H9 (cell line): ENCODE measurements at places on chromosomes 12 and 14. TPM values are rescaled to one million over a fixed set of nuclear protein-coding genes. Genes with fewer than 3 reads are reported as not detected.

The FAR2 gene
- 17.9 and 22.1 TPM in 2 replicates for total RNA-seq

The BBS10 gene
- total RNA-seq, result 6.6 and 6.9 TPM in 2 replicates

The ANO6 gene
- total RNA-seq, result 24.3 TPM in 2 replicates

The CARMIL3 gene
- 4.7 and 5.8 TPM in 2 replicates for total RNA-seq

The BHLHE41 gene
- 0.33 and 0.90 TPM in 2 replicates for total RNA-seq

The NPFF gene
- total RNA-seq, result not detected in 2 replicates

The HOXC12 gene
- not detected in 2 replicates for total RNA-seq

The PDE3A gene
- total RNA-seq, result 3.0 TPM in 2 replicates

The INHBC gene
- not detected in 2 replicates for total RNA-seq

DNA sequence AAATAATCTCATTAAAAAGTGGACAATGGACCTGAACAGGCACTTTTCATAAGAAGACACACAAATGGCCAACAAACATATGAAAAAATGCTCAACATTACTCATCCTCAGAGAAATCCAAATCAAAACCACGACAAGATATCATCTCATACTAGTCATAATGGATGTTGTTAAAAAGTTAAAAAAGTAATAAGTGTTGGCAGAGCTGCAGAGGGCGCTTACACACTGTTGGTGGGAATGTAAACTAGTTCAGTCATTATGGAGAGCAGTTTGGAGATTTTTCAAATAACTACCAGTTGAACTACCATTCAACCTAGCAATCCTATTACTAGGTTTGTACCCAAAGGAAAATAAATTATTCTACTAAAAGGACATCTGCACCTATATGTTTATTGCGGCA is 47.2 kb downstream of the FOXG1 start:
- H3K27me3 ChIP-seq, result no peaks in the 10 kb centered on the region
- H3K4me3 ChIP-seq, result no peak overlapping the region; the same call in 2 of the 3 replicates
- no peaks in the 10 kb centered on the region for H3K36me3 ChIP-seq

DNA sequence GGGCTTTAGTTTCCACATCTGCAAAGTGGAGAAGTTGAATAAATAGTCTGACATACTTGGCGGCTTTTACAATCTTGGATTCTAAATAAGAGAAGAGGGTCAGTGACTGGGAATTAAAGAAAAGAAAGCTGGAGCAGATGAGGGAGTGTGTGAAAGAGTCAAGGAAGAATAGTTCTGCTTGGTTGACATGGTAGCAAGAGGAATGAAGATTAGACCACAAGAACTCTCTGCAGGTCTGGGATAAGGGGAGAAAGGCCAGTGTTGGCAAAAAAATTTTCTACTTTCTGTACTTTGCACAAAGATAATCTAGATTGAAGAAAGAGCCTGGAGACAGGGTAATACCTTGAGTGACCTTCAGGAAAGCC is 5.9 kb downstream of the ITGB7 start:
- no peak for DNase-seq
- H3K36me3 ChIP-seq, result no peaks in the 10 kb centered on the region
- H3K27ac ChIP-seq, result no peak overlapping the region
- H3K4me1 ChIP-seq, result no peaks in the 10 kb centered on the region
- no peak overlapping the region for H3K4me3 ChIP-seq

DNA sequence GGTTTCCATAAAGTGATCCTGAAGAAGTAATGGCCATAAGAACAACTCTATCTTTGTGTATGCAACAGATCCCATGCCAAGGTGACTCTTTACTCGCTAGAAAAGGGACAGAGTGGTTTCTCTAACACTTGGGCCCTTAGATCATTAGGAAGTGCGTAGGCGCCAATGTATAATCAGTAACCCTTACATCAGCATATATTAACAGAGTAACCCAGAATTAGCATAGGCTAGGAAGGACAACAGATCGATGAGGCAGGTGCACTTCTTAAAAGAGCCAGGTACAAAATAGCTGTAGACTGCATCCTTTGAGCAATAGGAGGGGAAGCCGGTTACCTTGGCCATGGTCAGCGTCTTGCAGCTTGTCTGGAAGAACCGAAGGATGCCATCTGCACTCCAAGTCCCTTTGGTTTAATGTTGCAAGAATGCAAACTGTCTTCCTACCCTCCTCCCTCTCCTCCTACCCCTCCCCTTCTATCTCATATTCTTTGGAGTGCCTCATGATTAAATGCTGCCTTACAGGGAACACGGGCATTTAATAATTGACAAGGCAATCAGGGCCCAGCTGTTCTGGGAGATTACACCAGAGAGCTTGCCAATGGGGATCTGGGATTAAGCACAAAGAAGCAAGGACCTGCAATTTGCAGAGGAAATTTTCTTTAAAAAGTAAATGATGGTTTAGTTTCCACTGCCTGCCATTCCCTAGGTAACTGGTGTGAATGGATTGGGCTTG is 8.0 kb downstream of the GSG1 start:
- H3K27me3 ChIP-seq, result no peaks in the 10 kb centered on the region
- H3K4me1 ChIP-seq, result peaks cover 9% of the 10 kb centered on the region; the same call in 1 of the 2 replicates
- no peaks in the 10 kb centered on the region for H3K36me3 ChIP-seq
- no peak overlapping the region for H3K4me3 ChIP-seq
- H3K27ac ChIP-seq, result no peak overlapping the region
- no peak for DNase-seq

DNA sequence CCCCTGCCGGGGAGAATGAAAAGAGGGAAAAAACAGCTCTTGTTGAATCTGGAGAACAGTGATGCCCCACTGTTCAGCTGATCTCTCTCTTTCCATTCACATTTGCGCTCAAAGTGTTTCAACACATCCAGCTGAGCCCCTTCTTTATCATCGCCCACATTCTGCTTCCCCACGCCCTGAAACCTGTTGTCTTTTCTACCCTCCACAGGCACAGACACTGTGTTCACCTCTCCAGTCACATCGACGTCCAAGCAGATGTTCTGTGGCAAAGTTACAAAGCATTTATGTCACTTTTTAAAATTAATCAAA is 338.7 kb downstream of the EGLN3 start:
- no peaks in the 10 kb centered on the region for H3K27me3 ChIP-seq
- H3K4me1 ChIP-seq, result no peaks in the 10 kb centered on the region
- H3K27ac ChIP-seq, result no peak overlapping the region
- H3K36me3 ChIP-seq, result no peaks in the 10 kb centered on the region

DNA sequence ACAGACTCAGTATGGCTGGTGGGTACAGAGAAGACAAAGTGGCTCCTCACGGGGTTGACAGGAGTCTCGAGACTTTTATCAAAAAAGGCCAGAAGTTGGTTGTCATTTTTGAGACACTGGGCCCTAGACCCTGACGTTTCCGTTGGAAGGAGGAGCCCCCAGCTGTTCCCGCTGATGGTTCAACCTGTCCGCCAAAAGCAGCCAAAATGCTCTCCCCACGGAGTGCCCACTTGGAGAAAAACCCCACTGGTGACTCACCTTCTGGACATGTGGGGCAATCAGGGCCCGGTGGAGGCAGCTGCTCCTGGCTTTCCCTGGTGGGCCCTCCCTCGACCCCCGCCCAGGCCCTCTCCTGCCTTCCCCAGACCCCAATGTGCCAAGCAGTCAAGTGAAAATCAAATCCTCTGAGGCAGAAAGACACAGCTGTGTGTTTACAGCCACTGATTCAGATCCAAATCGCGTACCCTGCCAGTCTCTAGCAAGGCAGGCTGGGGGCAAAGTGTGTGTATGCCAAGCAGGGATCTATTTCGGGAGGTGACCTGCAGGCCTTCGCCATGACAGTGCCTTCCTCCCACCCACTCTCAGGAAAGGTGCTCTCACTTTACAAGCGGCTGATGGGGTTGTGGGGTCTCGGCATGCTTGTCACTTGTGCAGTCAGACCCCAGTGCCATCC is 347.4 kb downstream of the DPF3 start:
- H3K27me3 ChIP-seq, result no peaks in the 10 kb centered on the region
- H3K27ac ChIP-seq, result no peak overlapping the region

DNA sequence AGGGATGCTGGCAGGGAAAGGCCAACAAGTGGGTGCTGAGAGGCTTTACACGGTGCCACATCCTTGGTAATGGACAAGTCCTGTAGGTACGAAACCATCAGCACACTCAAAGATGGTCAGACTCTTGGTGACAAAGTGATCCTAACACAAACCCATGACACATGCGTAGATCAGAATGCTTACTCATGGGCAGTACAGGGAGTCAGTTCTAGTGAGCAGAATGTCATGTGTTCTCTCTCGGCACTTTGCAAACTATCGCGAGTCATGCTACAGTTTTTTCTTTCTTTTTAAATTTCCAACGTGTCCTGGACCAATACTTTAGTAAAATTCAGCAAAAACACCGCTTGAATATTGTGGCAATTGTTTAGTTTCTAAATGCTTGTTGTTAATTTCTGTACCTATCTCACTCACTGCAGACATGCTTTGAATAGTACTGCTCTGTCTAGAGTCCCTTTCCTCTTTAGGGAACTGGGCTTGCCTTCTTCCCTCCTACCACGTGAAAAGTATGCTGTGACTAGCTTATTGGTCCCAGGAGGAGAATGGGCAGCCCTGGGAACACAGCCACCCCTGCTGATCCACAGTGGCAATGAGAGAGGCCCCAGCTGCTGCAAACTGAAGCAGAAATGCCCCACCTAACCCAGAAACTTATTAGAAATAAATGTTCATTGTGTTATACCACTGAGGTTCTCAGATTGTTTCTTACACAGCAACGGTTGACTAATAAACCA is 62.4 kb downstream of the UBR7 start:
- no peak overlapping the region for H3K27ac ChIP-seq
- no peak for DNase-seq
- H3K27me3 ChIP-seq, result no peaks in the 10 kb centered on the region
- no peaks in the 10 kb centered on the region for H3K36me3 ChIP-seq
- no peak overlapping the region for H3K4me3 ChIP-seq

- no peak overlapping the region for H3K27ac ChIP-seq
- H3K36me3 ChIP-seq, result peaks cover 96% of the 10 kb centered on the region
- H3K4me3 ChIP-seq, result no peak overlapping the region
- H3K4me1 ChIP-seq, result no peaks in the 10 kb centered on the region
Measured at GRCh38 chr12:4288296-4289131, 15.0 kb downstream of the CCND2 start.

DNA sequence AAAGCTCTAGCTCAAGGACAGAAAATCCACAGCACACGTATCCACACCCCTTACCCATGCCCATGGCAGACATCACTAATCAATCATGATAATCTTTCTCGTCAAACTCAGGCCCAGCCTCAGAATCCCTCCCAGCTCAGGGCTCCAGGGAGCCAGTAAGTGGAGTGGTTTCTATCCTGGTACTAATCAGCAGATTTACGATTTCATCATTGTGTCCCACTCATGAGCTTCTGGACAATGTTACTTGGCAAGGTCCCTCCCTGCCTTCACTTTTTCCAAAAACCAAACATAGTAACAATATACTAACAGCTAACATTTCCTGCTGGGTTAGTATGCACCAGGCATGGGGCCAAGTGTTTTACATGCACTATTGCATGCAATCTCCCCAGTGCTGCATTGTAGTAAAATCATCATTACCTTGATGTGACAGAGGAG is 45.8 kb upstream of the NCOR2 start:
- DNase-seq, result no peak
- no peaks in the 10 kb centered on the region for H3K27me3 ChIP-seq
- H3K36me3 ChIP-seq, result no peaks in the 10 kb centered on the region
- H3K4me3 ChIP-seq, result no peak overlapping the region
- peaks cover 2% of the 10 kb centered on the region; the same call in 1 of the 2 replicates for H3K4me1 ChIP-seq

GRCh38 chr12:2287589-2287988 is 234.8 kb downstream of the CACNA1C start:
- no peak overlapping the region for H3K4me3 ChIP-seq
- no peak for DNase-seq
- H3K4me1 ChIP-seq, result peaks cover 2% of the 10 kb centered on the region; the same call in 1 of the 2 replicates
- no peaks in the 10 kb centered on the region for H3K36me3 ChIP-seq
- no peak overlapping the region for H3K27ac ChIP-seq
- H3K27me3 ChIP-seq, result no peaks in the 10 kb centered on the region

- no peak for DNase-seq
- no peak overlapping the region for H3K4me3 ChIP-seq
- H3K36me3 ChIP-seq, result peaks cover 9% of the 10 kb centered on the region
- H3K4me1 ChIP-seq, result 0 out of 2 replicates have a peak, but pooled peaks cover 2% of the 10 kb centered on the region
- H3K27ac ChIP-seq, result no peak overlapping the region
Measured at GRCh38 chr14:71371711-71372396, 464.6 kb downstream of the PCNX1 start.

DNA sequence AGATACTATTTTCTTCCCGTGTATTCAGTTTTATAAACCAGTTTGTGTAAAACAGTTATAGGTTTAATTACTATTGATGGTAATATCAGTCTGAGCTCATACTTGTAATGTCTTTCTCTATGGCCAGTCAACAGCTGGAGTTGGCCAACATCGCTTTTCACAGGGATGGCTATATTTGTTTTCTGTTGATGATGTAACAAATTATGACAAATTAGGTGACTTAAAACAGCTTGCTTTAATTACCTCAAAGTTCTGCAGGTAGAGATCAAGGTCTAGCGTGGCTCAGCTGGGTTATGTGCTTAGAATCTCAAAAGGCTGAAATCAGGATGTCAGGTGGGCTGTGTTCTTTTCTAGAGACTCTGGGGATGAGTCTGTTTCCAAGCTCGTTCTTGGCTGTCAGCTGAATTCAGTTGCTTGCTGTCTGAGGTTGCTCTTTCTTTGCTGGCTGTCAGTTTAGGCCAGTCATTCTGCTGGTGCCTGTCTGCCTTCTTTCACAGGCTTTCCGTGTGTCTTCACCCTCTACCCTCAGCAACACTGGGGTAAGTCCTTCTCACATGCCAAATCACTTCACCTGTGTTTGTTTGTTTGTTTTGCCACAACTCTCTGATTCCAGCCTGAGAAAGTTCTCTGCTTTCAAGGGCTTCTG is 370.2 kb upstream of the E2F7 start:
- no peak overlapping the region for H3K27ac ChIP-seq
- DNase-seq, result no peak
- H3K27me3 ChIP-seq, result no peaks in the 10 kb centered on the region

DNA sequence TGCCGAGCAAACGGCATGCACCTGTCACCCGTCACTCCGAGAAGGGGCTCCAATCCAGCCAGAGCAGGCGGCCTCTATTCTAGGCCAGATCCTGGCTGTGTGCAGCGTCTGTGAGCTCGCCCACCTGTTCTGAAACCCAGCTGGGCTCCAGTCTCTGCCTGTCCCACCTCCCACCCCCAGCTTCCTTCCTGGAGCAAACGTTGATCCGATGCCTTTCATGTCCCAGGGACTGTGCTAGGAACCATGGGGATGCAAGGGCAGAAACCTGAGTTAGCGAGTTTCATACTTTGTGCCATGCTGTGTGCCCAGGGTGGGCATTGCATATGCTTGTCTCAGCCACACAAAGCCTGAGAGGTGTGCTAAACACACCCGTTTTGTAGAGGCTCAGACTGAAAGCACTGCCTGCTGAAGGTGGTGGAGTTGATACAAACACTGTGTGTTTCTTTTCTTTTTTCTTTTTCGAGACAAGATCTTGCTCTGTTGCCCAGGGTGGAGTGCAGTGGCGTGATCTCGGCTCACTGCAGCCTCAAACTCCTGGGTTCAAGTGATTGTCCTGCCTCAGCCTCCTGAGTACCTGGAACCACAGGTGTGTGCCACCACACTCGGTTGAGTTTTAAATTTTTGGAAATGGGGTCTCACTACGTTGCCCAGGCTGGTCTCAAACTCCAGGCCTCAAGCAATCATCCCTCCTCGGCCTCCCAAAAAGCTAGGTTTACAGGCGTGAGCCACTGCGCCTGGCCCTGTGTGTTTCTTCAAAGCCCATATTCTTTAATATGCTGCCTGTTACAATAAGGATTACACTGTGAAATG is 84.1 kb upstream of the MED13L start:
- H3K4me3 ChIP-seq, result no peak overlapping the region
- no peak overlapping the region for H3K27ac ChIP-seq
- no peak for DNase-seq
- no peaks in the 10 kb centered on the region for H3K36me3 ChIP-seq
- peaks cover 9% of the 10 kb centered on the region; the same call in 1 of the 2 replicates for H3K4me1 ChIP-seq
